ENCODE measurements at places on chromosomes 3 and 15.

DNA sequence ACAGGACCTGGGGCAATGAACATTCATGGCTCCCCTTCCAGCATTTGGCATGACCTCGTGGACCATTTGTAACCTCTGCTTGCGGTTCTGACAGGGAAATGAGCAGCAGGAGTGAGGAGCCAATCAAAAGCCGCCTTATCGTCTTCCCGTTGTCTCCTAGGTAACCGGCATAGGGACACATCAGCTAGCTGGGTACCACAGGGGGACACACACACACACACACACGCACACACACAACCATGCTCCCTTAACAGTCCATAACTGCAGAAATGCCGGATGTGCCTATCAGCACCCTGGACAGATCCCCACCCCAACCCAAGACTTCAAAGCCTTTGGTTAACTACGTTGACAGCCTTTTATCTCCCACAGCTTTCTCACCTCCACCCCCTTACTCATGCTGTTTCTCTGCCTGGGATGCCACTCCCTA is 53.4 kb upstream of the CCDC174 start:
- DNase-seq, result peak; percentile 19

GRCh38 chr15:64191971-64192830 is 29.4 kb upstream of the PPIB start:
- DNase-seq, result no peak

GRCh38 chr3:13883681-13884080 is 3.8 kb upstream of the WNT7A start:
- DNase-seq, result no peak

DNA sequence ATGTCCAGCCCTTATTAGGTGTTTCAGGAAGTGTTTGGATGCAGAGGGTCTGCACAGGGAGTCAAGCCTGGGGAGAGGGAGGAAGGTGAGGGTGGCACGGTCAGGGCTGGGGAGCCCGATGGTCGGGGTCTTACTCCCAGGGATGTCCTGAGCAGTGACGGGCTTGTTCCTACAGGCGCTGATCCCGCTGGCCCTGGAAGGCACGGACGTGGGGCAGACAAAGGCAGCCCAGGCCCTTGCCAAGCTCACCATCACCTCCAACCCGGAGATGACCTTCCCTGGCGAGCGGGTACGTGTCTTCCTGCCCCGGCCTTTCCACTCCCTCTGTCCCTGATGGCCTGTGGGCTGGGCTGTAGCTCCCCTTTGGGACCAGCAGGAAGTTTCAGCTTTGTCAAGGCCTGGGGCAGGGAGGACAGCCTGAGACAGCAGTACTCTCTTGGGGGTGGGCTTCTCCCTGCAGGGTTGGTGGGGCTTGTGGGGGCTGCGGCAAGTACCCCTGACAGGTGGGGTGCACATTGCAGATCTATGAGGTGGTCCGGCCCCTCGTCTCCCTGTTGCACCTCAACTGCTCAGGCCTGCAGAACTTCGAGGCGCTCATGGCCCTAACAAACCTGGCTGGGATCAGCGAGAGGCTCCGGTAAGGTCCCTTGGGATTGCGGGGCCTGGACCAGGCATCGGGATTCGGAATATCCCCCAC is 4.6 kb upstream of the RCCD1 start:
- DNase-seq, result no peak

- no peak for DNase-seq
Observed at GRCh38 chr3:195172039-195172684, 98.8 kb downstream of the XXYLT1 start.

- DNase-seq, result no peak
Observed at GRCh38 chr3:102181175-102181920, 253.5 kb upstream of the ZPLD1 start.

- DNase-seq, result no peak
Observed at GRCh38 chr15:25849157-25849921, 13.8 kb downstream of the ATP10A start.

GRCh38 chr15:80106051-80106450 is 46.6 kb downstream of the ZFAND6 start:
- no peak for DNase-seq

- DNase-seq, result no peak
Observed at GRCh38 chr3:15443826-15444524, 16.6 kb downstream of the EAF1 start.

GRCh38 chr3:38125305-38126120 is 11.4 kb downstream of the ACAA1 start:
- no peak for DNase-seq

- no peak for DNase-seq
Observed at GRCh38 chr3:12894629-12895028, 53.3 kb upstream of the RPL32 start.

GRCh38 chr15:37056177-37057121 is 43.9 kb downstream of the MEIS2 start:
- DNase-seq, result no peak

DNA sequence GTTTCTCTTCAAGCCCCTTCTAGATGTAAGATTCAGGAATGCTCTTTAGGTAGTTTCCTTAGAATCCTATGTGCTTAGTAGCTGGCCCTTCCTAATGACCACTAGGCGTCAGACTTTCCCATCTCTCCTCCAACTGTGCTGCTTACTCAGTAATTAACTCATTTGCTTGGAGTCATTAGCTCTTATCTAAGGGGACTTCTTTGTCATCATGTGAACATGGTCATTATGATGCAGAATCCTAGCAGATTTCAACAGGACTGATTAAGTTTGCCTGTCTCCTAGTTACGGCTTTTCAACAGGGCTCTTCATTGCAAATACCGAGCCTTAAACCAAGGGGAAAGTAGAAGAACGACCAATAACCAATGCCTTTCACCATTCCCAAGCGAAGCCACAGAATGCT is 46.4 kb downstream of the GJD2 start:
- DNase-seq, result no peak

GRCh38 chr15:67193223-67193990 is 61.1 kb downstream of the AAGAB start:
- DNase-seq, result no peak

GRCh38 chr3:133152681-133153220 is 114.6 kb downstream of the TMEM108 start:
- no peak for DNase-seq

GRCh38 chr3:141151439-141151838 is 80.2 kb upstream of the PXYLP1 start:
- DNase-seq, result no peak

DNA sequence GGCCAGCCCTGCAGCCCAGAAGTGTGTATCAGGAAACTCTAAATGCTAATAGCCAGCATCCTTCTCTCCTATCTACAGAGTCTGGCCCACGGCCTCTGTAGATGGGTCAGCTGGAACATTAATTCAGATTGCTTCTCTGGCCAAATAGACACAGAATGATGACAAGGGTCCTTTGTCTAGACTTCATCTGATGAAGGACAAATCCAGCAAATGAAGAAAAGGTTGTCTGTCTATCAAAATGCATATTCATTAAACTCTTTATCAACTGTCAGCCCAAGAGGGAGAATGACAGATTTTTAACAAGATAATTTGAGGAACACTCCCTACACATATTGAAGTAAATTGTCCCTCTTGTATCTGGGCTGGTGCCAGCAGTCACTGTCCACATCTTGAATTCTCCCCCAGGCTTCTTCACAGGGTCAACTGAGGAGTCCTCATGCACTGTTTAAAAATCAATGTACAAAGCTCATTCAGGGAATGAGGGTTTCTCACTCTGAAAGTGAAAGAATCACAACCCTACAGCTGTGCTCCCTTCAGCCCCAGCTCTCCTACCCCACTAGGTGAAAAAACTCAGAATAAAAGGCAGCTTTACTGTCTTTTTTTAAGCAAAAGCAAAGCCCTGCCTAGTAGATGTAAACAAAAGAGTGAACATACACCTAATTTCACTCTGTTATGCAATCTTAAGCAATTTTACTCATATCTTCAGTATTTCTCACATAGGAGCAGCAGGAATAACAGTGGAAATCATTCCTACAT is 507.7 kb downstream of the IGSF11 start:
- no peak for DNase-seq

DNA sequence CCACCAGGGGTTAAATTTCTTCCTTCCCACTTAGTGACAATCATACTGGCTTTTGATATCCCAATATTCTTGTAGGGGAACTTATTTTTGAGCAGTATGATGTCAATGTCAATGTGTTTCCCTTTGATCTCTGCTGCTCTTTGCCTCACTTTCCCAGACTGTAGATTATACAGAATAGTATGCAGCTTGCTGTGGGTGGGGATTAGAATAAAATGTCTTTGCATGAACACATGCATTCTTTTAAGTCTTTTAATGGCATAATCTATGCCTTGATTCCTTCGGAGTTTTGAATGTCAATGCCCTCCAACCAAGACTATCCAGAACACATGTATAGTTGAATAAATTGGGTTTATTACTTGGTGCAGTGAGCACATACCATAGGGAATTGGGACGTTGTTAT is 125.5 kb downstream of the IL20RB start:
- no peak for DNase-seq

DNA sequence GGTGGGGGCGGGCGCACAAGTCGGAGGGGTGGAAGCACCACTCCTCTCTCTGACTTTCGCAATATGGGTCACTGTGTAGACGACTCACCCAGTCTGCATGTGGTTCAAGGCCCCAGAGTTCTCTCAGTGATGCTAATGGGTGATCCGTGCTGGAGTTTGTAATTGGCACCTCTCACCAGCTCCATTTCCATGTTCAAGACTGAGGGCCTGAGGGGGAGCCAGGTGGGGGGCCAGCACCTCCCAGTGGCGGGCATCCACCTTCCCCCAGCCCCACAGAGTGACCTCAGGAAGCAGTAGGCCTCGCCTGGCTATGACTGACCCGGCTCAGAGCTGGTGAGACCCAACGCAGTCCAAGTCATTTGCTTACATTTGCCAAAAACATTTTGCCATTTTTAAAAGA is 230.0 kb upstream of the ST8SIA2 start:
- no peak for DNase-seq

DNA sequence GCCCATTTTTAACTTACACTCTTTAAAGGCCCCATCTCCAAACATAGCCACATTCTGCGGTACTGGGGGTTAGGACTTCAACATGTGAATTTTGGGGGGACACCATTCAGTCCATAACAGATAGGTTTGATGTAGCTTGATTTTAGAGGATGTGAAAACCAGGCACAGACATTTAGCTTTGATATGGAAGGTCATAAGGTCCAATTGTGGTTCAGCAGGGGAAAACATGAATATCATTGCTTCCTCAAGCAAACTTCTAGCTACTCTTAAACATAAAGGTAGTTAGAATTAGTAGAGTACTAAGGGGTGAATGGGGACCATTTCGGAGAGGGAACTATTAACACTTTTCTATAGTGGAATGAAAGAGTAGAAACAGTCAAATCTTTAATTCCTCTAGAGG is 13.6 kb upstream of the NFKBIZ start:
- DNase-seq, result no peak

DNA sequence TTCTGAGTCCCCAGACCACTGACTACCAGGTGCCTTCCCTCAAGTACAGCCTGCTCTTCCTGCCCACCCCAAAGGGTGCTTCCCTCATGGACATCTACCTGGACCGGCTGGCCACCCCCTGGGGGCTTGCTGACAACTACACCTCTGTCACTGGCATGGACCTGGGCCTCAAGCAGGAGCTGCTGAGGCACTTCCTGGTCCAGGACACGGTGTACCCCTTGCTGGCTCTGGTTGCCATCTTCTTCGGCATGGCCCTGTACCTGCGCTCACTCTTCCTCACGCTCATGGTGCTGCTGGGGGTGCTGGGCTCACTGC is 9.3 kb downstream of the DISP2 start:
- DNase-seq, result no peak

DNA sequence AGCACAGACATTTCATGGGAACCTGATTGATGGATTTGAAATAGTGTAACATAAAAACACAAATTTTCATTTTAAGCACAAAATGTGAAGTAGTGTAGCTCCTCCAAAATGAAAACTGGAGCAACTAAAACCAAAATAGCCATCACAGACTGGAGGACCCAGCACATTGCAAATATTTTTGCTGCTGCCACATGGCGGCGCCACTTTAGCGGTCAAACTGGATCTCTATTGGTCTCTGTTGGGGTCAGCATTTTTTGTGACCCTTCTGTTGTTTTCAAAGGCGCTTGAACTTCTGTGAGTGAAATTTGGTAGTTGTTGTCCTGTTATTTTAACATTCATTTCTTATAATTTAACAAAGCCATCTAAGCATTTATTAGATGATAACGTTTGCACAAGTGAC is 259.9 kb downstream of the IL20RB start:
- no peak for DNase-seq

DNA sequence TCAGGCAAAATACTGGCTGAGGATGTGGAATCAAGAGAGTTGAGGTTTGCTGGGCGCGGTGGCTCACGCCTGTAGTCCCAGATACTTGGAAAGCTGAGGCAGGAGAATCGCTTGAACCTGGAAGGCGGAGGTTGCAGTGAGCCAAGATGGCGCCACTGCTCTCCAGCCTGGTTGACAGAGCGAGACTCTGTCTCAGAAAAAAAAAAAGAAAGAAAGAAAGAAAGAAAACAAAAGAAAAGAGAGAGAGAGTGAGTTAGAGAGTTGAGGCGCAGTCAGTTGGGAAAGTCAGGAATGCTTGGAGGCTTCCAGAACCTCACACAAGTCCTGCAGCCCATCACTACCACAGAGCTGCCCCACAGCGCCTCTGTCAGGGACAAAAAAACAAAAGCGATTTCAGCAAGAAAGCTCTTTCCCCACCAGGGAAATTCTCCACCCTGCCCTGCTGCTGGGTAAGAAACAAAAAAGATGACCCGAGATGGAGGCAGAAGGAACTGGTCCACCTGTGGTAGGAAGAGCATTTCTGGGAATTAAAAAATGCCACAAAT is 13.8 kb downstream of the HDC start:
- no peak for DNase-seq

DNA sequence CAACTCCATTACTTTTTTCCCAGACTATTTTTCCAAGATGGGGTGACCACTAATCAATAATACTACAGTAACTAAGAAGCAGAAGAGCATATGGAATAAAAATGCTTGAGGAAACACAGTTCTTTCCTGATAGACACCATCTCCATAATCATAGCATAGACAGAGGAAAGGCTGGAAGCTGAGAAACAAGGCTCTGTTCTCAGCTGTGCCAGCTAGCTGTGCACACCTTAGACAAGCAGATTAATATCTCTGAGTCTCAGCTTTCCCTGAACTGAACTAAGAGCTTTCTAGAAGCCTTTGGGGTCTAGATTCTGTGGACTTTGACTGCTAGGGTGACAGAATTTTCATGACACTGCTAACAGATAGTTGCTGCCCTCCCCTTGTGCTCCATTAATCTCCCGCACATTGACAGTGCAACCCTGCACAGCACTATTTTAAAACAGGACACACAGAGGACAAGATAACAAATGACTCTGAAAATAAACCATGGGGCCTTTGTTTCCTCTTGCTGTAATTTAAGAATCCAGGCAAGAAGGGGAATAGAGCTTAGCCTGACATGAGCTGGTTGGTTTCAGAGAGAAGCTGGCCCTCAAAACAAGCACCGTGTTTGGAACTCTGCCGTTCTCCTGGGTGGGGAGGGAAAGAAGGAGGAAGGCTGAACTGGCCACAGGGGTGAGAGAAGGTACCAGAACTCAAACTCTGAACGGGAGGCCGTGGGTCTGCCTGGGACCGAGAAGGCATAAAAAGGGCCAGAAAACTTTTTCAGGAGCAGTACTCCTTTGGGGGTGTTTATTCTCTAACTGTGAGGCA is 67.4 kb downstream of the ATP13A5 start:
- no peak for DNase-seq

Data from stimulated activated CD4-positive, alpha-beta T cell treated with anti-CD3 and anti-CD28 coated beads, Interleukin-1b, Interleukin-23, amount 100 ng/mL, for 24 hours (primary cell).